ENCODE measurements at places on chromosomes 4 and X.

- DNase-seq = no peak
Observed at GRCh38 chr4:148497258-148497657, 55.0 kb upstream of the NR3C2 start.

- peak; percentile 60 for DNase-seq
Observed at GRCh38 chrX:154002215-154002719, 17.4 kb downstream of the IRAK1 start.

- no peak for DNase-seq
Observed at GRCh38 chrX:24264383-24264782, 49.5 kb downstream of the SUPT20HL2 start.

GRCh38 chrX:26597981-26598380, 382.0 kb downstream of the MAGEB5 start:
- DNase-seq = no peak

DNA sequence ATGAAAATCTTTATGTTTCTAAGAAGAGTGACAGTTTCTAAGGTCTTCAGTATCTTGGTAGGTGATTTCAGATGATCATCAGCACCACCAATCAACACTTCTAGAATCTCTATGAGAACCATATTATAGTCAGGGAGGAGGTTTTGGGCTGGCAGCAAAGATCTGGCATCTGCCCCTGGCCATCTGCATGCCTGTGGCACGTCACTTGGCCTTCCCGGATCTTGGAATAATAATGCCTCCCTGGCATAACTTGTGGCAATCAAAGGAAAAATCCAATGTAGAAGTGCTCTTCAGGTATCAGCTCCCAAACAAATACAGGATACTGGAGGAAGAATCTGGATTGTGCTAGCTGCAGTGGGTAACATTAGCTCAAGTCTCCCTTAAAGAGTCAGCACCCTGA, 57.3 kb downstream of the RASL11B start:
- DNase-seq = no peak

DNA sequence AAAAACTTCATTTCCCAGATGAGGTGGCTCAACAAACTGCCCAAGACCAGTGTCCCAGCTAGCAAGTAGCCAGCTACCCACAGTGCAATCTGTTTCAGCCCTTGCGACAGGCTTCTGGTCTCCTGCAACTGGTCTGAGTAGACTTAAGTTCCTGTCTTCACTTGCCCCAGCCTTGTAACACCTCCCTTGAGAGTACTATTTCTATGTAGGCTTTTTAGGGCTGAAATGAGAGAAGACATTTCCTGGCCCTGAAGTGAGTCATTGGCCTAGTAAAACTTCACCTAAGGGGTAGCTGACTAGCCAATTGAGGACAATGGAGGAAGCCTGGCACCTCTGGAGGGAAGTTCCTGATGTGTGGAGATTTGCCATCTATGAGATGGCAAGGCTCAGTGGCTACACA, 80.1 kb upstream of the STIM2 start:
- no peak for DNase-seq

GRCh38 chr4:119040694-119041185, 94.9 kb upstream of the MYOZ2 start:
- DNase-seq = peak; percentile 54

- no peak for DNase-seq
Observed at GRCh38 chrX:50770702-50771101, 43.3 kb downstream of the SHROOM4 start.

DNA sequence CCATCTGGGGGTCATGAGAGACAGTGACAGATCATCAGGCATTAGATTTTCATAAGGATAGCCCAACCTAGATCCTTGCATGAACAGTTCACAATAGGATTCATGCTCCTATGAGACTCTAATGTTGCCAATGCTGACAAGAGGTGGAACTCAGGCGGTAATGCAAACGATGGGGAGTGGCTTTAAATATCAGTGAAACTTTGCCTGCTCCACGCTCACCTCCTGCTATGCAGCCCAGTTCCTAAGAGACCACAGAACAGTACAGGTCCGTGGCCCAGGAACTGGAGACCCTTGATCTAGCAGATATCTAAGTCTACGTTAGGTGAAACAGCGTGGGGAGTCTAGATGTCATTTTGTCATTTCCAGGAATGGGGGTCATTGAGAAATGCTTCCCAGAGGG, 165.7 kb downstream of the OR13H1 start:
- DNase-seq = no peak

- DNase-seq = no peak
Observed at GRCh38 chrX:23235051-23235450, 99.6 kb upstream of the PTCHD1 start.

GRCh38 chrX:52425775-52426174, 57.0 kb downstream of the XAGE2 start:
- peak; percentile 12 for DNase-seq

DNA sequence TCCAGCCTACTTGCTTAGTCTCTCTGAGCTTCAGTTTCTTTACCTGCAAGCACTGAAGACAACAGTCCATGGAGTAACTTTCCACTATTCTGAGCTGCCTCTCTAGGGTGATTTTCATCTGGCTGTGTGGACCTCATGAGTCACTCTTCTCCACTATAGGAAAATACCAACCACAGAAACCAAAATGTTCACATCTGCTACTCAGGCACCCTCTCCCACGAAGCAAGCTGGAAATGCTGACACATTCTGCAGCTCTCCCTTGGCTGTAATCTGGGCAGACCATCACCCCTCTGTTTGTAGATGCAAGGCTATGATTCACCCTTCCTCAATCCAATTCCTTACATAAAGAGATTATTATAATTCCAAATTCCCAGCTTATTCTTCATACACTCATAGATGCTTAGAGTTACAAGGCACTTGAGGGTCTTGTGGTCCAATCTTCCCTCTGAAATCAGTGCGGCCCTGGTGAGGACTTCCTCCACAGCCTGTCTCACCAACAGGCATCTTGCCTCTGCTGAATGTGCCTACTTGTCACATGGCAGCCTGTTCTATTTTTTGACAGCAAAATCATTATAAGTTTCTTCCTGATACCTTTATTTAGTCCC, 97.0 kb upstream of the LNX1 start:
- DNase-seq = peak; percentile 91

DNA sequence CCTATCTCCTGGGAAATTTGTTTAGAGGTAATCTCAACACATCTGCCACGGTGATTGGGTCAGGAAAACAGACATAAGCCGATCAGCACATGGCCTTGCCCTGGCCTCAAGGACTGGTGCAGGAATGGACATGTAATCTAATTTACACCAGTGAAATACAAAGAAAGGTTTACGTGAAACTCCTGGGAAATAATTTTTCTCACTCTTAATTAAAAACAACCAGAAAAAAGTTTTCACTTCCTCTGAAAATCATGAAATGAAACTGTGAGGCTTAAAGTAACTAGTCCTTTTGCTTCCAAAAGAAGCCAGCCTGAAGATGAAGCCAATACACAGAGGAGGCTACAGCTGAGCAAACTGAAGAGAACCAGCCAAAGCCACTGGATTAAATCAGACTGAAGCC, 154.1 kb upstream of the FAM241A start:
- DNase-seq = no peak

DNA sequence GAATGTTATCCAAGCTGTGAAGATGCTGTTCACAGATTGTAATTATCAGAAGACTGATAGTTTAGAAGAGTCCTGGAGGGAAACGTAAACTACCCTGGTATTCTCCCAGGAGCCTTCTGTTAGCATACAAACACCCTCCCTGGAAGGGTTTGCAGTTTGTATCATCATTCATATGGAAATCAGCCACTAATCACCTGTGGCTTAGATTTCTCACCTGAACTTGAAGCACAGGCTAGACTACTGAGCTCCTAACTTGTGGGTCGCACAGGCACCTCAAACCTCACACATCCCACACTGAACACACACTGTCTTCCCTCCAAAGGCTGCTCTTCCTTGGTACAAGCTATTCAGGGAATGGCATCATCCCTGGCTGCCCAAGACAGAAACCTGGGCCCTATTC, 30.7 kb downstream of the SHISA3 start:
- no peak for DNase-seq

DNA sequence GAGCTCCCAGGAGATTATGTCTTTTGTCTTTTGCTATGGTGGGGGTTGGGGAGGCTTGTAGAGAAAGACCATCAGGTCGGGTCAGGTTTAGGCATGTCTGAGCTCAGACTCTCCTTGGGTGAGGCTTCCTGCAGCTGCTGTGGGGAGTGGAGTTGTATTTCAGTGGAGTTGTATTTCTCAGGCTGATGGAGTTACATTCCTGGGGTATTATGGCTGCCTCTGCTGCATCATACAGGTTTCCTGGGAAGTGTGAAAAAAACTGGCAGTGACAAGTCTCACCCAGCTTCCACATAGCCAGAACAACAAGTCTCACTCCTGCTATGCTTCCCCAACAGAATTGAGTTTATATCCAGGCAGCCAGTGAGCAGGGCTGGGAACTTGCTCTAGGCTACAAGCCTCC, 119.3 kb downstream of the VSIG4 start:
- DNase-seq = no peak

- DNase-seq = no peak
Observed at GRCh38 chrX:10897768-10898167, 213.4 kb upstream of the HCCS start.

DNA sequence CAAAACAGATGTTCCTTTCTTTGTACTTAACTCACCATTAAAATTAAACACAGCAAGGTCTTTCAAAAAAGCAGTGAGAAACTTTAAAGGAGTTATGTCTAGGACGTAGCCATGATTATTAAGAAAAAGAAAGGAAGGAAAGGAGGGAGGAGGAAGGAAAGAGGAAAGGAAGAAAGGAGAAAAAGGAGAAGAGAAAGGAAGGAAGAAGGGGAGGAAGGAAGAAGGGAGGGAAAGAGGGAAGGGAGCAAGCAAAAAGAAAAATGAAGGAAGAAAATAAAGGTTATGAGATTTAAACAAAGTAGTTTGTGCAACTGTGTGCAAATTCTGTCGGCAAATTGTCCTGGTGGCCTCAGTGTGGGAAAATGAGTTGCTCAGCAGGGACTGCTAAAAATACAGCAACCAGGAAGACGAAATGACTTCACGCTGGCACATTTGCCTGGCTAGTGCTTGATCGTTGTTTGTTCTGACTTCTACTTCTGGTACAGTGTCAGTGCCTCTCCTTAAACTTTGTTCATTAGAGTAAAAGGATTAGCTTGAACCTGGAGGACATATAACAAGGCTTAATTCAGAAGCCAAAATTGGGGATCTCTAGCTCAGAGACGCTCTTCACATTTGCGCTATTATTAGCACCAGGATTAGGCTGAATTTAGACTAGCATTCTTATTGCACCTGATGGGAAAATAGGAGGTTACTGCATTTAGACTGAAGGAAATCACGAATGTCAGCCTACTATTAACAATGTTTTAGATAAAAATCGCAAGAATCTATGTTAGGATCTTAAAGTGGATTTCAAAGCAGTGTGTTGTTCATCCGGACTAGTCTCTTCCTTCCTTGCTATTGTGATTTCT, 81.2 kb downstream of the DCK start:
- no peak for DNase-seq

GRCh38 chrX:30468471-30468870, 109.1 kb downstream of the TASL start:
- no peak for DNase-seq

DNA sequence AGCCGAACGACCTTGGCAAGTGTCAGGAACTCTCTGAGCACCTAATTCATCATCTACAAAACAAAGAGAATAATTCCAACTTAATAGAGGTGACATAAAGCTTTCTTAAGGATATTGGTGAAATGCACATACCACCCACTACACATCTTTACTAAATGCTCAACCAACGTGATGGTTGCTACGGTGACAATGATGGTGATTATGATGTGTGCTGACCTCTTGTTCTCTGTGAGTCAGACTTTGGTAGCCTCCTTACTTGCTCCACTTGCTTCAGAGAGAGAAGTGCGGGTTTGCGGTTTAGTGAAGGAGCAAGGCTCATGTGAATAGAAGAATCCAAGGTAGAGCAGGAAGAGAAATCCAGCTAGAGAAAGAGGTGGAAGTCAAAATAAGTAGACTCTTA, 52.8 kb upstream of the CLNK start:
- no peak for DNase-seq

GRCh38 chrX:155767876-155768769, 113.0 kb upstream of the VAMP7 start:
- DNase-seq = no peak

DNA sequence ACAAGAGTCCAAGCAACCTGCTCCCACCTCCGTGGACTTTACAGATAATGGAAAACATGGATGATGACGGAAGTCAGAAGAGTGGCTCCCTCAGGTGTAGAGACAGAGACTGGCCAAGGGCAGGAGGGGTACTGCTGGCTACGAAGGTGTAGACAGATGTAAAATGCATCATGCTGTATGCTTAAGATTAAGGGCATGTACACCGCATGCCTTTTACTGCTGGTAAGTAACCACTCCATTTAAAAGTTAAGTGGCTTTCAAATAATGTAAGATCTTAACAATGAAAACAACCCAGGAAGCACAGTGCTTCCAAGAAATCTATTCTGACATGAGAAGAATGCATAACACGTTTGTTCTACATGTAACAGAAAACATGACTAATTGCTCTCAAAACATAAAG, 76.9 kb upstream of the FAM9B start:
- DNase-seq = no peak

DNA sequence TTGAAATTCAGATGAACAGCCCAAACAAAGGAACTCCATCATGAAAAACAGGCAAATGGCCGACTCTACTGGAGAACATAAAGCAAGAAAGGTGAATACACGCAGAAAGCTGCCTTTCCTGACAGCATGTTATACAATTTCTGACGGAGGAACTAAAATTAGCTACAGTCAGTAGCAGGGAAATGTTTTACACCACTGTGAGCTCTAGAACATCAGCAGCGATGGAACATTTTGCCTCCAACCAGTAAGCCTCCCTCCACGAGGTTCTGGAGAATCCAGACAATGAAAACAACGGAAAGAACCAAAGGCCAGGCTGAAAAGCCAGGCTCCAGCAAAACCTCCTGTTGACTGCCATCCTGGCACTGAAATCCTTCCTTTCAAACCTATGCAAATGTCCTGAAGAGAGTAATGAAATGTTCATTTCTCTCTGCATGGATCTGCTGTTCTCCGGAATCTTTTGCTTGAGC, 78.9 kb downstream of the IRF2 start:
- DNase-seq = no peak

DNA sequence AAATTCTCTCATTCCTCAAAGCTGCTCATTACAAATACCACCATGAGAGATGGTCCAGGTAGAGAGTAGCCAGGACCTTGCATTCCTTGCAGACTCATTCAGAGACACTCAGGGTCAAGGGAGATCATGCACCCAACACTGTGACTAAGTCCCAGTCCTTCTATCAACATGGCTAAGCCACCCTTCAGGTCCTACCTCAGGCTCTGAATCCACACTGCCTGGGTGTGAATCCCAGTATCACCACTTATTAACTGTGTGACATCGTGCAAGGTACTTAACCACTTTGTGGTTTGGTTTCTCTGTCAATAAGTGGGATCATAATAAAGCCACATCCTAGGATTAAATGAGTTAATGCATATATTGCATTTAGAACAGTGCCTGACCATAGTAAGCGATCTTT, 124.1 kb upstream of the NEIL3 start:
- no peak for DNase-seq

DNA sequence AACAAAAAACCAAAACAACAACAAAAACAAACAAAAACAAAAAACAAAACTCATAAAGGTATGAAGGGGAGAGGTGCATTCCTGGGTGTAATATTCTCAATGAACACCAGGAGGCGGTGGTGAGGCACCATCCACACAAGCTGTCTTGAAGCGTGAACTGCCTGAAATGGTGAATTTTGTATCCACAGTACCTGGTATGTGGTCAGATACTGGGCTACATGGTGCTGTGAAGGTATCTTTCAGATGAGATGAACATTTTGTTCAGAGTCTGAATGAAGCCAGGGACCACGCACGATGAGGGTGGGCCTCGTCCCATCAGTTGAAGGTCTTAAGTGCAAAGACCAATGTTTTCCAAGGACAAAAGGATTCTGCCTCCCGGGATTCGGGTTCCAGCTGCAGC, 58.5 kb downstream of the ASMT start:
- DNase-seq = no peak

- no peak for DNase-seq
Observed at GRCh38 chr4:5724377-5724776, 13.4 kb downstream of the EVC start.

Data from AG08396 (cell line).